ENCODE measurements at places on chromosomes 3 and 15.

GRCh38 chr3:34808287-34808686 lies 831.0 kb upstream of the ARPP21 start:
- DNase-seq = no peak

- no peak for DNase-seq
Measured at GRCh38 chr15:35397027-35397426, 148.9 kb downstream of the DPH6 start.

- DNase-seq = no peak
Measured at GRCh38 chr3:141074529-141074928, 23.4 kb downstream of the SPSB4 start.

- DNase-seq = no peak
Measured at GRCh38 chr3:145681181-145681580, 479.8 kb downstream of the PLOD2 start.

DNA sequence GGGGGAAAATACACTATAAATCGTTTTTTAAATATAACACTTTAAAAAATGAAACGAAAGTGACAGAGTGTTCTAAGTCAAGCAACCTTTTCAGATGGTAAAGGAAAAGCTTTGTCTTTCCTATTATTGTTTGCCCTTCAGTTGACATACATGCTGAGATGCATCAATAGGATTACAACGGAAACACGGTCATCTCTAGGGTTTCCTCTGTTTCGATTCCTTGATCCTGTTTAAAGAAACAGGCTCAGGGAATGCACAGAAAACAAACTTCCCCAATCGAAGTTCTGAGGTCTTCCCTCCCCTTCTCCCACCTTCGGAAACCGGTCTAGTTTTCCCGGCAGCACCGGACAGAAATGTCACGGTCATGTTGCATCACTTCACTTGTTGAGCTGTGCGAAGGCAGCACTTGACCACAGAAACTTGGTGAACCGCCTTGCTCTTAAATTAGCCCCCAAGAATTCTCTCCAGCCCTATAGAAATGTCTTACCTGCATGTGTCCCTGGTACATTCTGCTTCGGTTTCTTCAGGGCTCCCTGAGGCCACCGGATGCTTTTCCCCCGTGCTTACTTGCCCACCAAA lies 556 bp downstream of the PEX5L start:
- no peak for DNase-seq

DNA sequence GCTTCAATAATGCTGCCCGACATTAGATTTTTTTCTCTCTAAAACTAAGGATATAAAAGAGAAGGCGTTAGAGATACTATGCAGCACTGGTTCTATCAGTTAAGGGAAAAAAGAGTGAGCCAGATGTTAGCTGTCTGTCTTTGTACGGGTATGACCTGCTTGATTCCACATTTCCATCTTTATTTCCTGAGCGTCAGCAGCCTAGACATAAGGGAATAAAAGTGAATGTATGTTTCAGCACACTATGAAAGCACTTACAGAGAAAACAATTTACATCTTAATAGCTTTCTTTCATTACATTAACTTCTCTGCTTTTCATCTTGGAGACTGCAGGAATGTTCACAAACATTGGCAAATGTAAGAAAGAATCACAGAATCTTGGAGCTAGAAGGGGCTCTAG lies 319.3 kb downstream of the CTNNB1 start:
- DNase-seq = no peak

GRCh38 chr3:128746881-128747280 lies 20.9 kb downstream of the RAB7A start:
- no peak for DNase-seq

- DNase-seq = no peak
Measured at GRCh38 chr3:184160456-184160855, 5.3 kb downstream of the DVL3 start.

DNA sequence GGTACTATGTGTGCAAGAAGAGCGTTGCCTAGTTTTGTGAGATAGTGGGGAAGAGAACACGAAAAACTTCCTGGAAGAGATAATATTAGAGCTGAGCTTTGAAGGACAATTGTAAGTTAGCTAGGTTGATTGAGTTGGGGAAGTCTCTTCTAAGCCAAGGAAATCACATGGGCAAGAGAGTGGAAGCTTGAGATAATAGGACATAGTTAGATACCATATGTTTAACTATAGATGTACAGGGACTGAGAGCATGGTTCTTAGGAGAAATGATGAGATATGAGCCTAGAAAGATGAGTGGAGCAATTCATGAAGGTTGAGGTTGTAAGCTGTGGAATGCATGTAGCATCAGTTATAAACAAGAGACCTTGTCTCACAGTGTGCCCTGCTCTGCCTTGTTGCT lies 30.1 kb upstream of the AQP9 start:
- DNase-seq = no peak

GRCh38 chr3:170751083-170751898 lies 118.7 kb downstream of the RPL22L1 start:
- DNase-seq = peak; percentile 96

DNA sequence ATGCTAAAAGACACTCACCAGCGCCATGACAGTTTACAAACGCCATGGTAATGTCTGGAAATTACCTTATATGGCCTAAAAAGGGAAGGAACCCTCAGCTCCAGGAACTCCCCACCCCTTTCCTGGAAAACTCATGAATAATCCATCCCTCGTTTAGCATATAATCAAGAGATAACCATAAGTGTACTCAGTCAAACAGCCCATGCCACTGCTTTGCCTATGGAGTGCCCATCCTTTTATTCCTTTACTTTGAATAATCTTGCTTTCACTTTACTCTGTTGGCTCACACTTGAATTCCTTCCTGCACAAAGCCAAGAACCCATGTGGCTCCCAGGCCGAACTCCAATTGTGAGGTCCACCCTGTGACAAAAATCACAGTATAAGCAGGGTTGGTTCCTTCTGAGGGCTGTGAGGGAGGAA lies 19.1 kb upstream of the FSTL1 start:
- DNase-seq = no peak

DNA sequence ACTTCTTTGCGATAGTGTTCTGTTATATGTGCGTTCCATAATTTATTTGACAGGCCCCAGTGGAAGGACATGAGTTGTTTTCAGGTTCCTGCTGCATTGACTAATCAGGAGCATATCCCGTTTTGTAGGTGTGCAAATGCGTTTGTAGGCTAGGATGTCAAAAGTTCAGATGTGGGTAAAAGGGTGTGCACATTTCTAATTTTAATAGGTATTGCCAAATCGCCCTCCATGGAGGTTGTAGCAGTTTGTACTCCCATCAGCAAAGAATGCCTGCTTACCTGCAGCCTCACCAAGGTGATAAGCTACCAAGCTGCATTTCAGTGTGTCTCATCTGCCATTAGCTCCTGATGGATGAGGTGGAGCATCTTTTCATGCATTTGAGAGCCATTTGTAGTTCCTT lies 36.3 kb downstream of the KLF13 start:
- no peak for DNase-seq

GRCh38 chr3:196792771-196793170 lies 53.1 kb downstream of the PAK2 start:
- peak; percentile 36 for DNase-seq

- no peak for DNase-seq
Measured at GRCh38 chr3:194900854-194901522, 215.3 kb downstream of the FAM43A start.

- no peak for DNase-seq
Measured at GRCh38 chr3:55629432-55629831, 142.3 kb upstream of the WNT5A start.

DNA sequence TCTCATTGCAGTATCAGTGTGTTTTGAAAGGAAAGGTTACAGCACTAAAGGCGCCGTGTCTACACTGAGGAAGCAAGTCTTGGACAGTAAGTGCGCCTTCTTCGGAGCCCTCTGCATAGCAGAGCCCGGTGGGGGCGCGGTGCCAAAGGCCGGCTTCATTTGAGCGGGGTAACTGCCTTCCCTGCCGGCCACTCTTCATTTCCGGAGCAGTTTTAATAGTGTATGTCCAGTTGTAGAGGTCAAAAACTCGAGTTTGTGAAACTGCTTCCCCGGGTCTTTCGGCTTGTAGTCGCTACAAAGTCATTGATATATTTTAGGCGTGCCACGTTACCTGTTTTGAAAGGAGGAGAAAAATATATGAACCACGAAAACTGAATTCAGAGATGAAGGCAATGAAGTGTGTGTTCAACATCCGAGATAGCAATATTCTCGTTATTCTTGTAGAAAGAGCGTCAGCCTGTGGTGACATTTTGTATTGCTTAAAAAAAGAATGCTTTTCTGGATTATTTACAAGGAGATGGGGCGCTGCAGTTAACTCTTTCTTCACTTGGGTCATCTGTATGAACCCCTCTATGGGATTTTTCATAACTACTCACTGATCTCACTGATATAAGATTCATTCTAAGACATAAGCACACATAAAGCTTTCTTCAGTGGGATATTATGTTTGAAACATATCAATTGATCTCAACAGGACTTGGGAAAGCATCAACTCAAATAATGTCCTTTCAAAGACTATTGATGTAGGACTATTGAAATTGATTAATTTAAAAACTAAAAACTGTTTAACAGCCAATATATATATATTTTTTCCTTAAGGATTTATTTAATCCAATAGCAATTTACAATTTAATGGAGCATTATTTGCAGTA lies 3.0 kb downstream of the ALCAM start:
- peak; percentile 85 for DNase-seq

DNA sequence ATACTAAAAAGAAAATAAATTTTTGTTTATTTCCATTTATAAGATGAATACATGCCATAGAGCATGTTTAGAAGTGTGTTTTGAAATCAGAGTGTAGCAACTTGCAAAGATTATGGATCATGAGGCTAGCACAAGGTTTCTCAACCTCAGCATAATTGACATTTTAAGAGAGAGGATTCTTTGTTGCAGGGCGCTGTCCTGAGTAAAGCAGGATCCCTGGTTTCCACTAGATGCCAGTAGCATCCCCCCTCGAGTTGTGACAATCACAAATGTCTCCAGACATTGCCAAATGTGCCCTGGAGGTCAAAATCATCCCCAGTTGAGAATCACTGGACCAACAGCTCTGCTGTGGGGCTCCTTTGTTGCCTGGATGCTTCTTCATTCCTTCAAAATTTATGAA lies 128.5 kb upstream of the RBMS3 start:
- DNase-seq = no peak

- no peak for DNase-seq
Measured at GRCh38 chr15:64089543-64090280, 3.9 kb downstream of the CIAO2A start.

- DNase-seq = no peak
Measured at GRCh38 chr15:101018450-101018849, 99.3 kb downstream of the LRRK1 start.

DNA sequence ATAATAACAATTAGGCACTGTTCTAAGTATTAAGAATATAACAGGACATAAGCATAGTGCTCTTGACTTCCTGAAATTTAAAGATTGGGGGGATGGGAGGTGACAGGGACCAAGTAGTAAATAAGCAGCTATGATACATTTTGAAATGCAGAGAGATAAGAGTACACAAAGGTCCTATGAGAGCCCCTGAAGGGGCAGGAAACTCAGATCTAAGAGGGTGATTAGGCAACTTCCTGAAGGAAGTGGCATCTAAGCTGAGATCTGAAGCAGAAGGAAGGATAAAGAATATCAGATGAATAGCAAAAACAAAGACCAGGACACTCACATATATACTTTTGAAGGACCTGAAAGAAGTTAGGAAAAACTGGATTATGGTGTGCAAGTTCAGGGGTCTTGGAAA lies 415.2 kb upstream of the FRG2C start:
- DNase-seq = no peak

DNA sequence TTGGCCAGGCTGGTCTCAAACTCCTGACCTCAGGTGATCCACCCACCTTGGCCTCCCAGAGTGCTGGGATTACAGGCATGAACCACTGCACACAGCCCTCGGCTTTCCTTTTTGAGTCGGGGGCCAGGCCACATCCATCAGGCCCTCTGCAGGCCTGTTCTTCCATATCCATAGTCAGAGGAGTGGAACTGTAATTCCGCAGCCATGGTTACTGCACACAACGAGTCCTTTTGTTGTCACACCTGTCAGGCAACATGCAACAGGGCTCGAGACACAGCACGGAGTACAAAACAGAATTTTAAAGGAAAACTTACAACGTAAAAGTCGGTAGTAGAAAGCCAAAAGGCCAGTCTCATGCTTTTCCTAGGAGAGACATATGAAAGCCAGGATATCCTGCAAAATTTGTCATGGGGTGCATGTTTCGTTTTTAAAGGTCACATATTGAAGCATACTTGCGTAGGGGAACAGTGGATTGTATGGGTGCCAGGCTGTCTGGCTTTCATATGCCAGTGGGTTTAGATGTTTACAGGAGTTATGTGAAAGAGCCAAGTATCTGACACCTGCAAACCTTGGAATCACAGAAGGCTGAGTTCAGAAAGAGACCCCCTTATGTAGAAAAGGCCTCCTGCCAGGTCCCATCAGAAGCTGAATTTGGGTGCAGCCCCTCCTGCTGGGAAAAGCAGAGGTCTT lies 63.2 kb upstream of the LPP start:
- DNase-seq = no peak

DNA sequence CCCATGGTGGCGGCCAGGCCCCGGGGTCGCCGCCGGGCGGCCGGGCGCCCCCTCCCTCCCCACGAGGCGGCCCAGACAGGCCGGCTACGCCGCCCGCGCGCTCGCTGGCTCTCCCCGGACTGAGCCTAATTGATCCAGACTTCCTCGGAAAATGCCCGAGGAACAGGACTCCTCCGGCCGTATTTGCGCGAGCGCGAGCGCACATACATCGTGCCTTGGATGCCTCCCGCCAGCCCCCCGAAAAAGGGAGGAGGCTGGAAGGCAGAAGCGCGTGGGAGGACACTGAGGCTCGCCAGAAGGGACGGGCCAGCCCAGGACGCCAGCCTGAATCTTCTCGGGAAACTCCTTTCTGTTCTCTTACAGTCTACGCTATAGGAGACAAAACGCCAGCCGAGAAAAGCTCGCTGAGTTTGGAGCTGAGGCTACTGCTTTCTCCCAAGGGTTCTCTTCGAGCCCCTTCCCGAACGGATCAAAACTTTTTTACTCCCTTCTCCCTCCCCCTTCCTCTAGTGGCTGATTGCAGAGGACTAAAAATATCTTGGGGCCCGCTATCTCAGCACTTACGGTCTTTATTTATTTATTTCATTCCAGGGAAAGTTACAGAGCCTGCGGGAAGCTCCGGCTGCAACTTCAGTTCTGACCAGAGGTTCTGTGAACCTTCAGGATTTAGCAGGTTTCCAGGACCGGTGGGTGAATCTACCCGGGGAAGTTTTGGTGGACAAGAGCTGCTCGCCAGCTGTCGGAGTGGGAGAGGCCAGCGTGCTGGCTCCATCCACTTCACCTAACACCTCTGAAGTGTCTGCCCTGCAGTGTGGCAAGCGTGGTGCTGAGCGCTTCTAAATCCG lies at the start of gene PDZRN3:
Gene PDZRN3, minus strand, starts transcription at position 121 of the 845 bp plus-strand sequence.
- peak; percentile 95 for DNase-seq

Measured in adipocyte (in vitro differentiated cells).